ENCODE measurements at places on chromosomes 2 and 18.

DNA sequence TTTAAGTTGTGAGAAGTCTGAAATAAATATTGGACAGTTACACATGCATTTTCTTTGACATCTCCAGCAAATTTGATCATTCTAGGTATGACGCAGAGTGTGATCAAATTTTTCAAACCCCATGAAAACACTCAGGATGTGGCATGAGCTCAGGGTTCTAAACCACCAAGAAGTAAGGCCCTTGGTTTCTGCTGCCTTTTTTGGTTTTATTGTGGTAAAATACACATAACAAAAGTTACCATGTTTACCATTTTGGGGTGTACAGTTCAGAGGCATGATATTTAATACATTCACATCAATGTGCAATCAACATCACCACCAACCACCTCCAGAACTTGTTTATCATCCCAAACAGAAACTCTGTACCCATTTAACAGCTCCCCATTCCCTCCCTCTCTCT, 64.3 kb upstream of the TTN start:
- peak overlapping the region; percentile 3 for H3K27ac ChIP-seq
- no peaks in the 10 kb centered on the region for H3K36me3 ChIP-seq
- DNase-seq: peak; percentile 29
- H3K4me3 ChIP-seq: no peak overlapping the region
- no peaks in the 10 kb centered on the region for H3K27me3 ChIP-seq

- no peak overlapping the region for H3K4me3 ChIP-seq
- no peak for DNase-seq
- no peak overlapping the region for H3K27ac ChIP-seq
- H3K27me3 ChIP-seq: no peaks in the 10 kb centered on the region
Measured at GRCh38 chr2:218517434-218518206, 50.5 kb downstream of the USP37 start.

DNA sequence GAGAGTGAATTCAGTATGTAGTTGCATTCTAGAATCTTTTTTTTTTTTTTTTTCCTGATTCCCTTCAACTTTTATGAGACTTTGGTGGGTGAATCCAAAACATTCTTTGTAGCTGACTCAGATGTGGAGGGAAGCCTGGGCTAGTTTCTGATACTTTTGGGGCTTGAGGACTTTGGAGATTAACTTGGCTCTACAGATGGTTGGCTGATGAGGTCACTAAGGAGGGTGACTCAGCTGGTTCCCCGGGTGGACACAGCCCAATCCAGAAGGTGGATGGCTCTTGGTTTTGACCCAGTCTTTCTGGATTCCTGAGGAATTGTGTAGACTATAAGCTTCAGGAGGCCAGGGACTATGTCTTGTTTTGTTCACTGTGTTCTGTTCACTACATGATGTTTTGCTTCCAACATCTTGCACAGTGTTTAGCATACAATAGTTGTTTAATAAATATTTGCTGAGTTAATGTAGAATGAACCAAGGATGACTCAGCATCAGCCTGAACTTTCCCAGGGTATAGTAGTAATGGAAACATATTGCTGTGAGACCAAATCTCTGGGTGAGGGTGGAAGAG, 30.5 kb downstream of the LAMA3 start:
- H3K27me3 ChIP-seq: peaks cover 34% of the 10 kb centered on the region
- DNase-seq: no peak
- H3K4me1 ChIP-seq: no peaks in the 10 kb centered on the region
- H3K36me3 ChIP-seq: no peaks in the 10 kb centered on the region

DNA sequence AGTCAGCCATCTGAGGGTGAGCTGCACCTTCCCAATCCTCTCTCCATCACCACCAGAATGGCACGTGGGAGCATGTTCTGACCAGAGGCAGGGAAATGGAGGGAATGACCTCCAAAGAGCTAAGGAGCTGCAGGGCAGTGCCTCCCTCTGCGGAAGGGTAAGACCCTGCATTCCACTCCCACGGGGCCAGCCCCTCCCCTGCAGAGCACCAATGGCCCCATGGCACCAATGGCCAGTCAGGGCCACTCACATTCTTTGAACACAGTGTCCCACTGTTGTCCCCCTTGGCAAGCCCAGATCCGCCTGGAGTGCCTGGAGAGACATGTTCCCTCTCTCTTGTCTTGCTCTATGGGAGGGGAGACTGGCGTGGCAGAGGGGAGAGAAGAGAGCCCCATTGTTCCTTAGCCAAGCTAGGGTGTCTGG, 164.4 kb downstream of the TNS1 start:
- H3K36me3 ChIP-seq: no peaks in the 10 kb centered on the region
- H3K27me3 ChIP-seq: peaks cover 8% of the 10 kb centered on the region
- no peak overlapping the region for H3K4me3 ChIP-seq

DNA sequence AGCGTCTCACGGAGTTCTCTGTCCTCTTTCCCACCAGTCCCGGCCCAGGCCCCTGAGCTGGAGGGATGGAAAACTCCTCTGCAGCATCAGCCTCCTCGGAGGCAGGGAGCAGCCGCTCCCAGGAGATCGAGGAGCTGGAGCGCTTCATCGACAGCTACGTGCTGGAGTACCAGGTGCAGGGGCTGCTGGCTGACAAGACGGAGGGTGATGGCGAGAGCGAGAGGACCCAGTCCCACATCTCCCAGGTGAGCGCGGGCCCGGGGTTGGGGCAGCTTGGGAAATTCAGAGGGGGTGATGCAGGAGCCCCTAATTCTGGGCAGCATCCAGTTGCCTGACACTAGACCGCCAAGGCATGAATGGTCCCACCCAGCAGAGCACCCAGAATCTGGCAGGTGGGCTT, 80.7 kb downstream of the CTIF start:
- no peak overlapping the region for H3K4me3 ChIP-seq
- no peak overlapping the region for H3K27ac ChIP-seq
- no peaks in the 10 kb centered on the region for H3K36me3 ChIP-seq
- peaks cover 6% of the 10 kb centered on the region for H3K27me3 ChIP-seq
- no peaks in the 10 kb centered on the region for H3K4me1 ChIP-seq

- no peak overlapping the region for H3K27ac ChIP-seq
- DNase-seq: no peak
- H3K4me1 ChIP-seq: no peaks in the 10 kb centered on the region
Measured at GRCh38 chr2:73253400-73253799, 19.3 kb downstream of the CCT7 start.

- peaks cover 16% of the 10 kb centered on the region for H3K36me3 ChIP-seq
- H3K27me3 ChIP-seq: no peaks in the 10 kb centered on the region
- no peak for DNase-seq
- H3K4me1 ChIP-seq: no peaks in the 10 kb centered on the region
Measured at GRCh38 chr2:135600915-135601314, 69.6 kb downstream of the R3HDM1 start.

DNA sequence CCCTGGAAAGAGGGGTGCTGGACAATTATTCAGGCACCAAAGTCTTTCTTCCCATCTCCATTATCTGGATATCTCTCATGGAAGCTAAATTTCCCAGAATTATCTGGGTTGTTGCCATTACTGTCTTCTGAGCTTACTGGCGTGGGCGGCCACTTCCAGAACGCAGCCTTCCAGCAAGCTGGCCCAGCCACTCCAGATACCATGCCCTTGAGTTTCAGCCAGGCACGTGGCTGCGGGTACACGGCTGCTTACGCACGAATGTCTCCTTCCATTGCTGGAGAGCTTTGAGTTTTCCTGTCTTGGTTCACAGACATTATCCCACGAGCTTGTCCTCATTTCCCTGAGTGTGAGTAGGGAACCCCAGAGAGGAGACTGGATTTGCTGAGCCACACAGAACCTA, 32.7 kb downstream of the CELF4 start:
- no peak overlapping the region for H3K27ac ChIP-seq
- peaks cover 13% of the 10 kb centered on the region for H3K27me3 ChIP-seq
- H3K36me3 ChIP-seq: no peaks in the 10 kb centered on the region
- no peak overlapping the region for H3K4me3 ChIP-seq
- DNase-seq: no peak

DNA sequence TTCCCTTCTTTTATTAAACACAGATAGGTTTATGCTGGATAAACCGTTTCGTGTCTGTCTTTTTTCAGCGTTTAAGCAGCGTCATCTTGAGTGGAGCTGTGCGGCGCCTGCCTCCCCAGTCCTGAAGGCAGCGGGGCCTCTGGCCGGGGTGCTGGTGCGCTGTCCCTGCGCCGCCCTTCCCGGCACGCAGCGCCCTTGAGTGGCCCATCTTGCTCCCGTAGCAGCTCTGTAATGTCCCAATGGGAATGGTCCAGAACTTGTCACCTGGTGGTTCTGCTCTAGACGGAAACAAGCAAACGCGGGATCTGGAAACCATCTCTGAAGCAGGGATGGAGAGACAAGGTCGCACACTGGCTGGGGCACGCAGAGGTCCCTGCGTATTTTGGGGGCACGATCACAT, 24.5 kb downstream of the PRELID3A start:
- H3K27ac ChIP-seq: no peak overlapping the region
- no peak overlapping the region for H3K4me3 ChIP-seq

- H3K4me3 ChIP-seq: peak overlapping the region; percentile 92
- DNase-seq: peak; percentile 65
- H3K27me3 ChIP-seq: peaks cover 27% of the 10 kb centered on the region
Measured at GRCh38 chr2:23940718-23941620, 706 bp downstream of the UBXN2A start.

GRCh38 chr2:46657042-46657504, 177.7 kb downstream of the TMEM247 start:
- no peaks in the 10 kb centered on the region for H3K4me1 ChIP-seq
- no peaks in the 10 kb centered on the region for H3K36me3 ChIP-seq
- no peak overlapping the region for H3K27ac ChIP-seq
- no peak for DNase-seq
- H3K4me3 ChIP-seq: no peak overlapping the region
- peaks cover 52% of the 10 kb centered on the region for H3K27me3 ChIP-seq

GRCh38 chr18:3931013-3931315, 481.0 kb downstream of the TGIF1 start:
- no peaks in the 10 kb centered on the region for H3K27me3 ChIP-seq
- H3K36me3 ChIP-seq: no peaks in the 10 kb centered on the region
- H3K4me1 ChIP-seq: no peaks in the 10 kb centered on the region
- H3K27ac ChIP-seq: no peak overlapping the region
- DNase-seq: no peak

GRCh38 chr2:64823794-64824193, 165.4 kb upstream of the SLC1A4 start:
- H3K4me1 ChIP-seq: peaks cover 15% of the 10 kb centered on the region
- no peak overlapping the region for H3K27ac ChIP-seq
- H3K36me3 ChIP-seq: no peaks in the 10 kb centered on the region
- H3K27me3 ChIP-seq: peaks cover 4% of the 10 kb centered on the region

GRCh38 chr2:31390324-31390723, 24.2 kb downstream of the XDH start:
- no peak overlapping the region for H3K4me3 ChIP-seq
- peaks cover 9% of the 10 kb centered on the region for H3K4me1 ChIP-seq
- no peak for DNase-seq
- peaks cover 21% of the 10 kb centered on the region for H3K27me3 ChIP-seq

DNA sequence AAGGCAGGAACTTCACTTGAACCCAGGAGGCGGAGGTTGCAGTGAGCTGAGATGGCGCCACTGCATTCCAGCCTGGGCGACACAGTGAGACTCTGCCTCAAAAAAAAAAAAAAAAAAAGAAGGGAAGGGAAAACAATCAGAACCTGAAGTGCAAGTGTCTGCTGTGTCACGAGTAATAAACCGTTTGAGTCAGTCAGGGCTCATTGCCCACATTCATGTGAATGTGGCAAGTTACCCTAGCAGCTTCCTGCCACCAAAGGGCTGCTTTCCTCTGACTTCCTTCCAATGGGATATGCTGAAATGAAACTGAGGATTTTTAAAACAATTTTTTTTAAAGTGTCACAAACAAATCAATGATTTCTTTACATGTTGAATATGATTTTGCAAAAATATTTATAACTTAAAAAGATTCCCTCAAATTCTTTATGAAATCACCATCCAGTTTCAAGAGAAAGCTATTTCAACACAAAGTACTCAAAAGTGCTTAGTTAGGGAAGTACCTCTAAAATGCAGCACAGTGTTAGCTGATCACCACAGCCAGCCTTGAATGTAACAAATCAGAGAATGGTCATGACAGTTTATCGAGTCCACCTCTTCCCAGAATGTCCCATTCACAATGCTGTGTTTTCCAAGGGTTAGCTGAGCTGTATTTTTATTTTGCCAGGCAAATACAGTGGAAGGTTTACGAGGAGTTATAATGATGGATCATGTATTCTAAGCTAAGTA, 36.4 kb downstream of the WDSUB1 start:
- no peaks in the 10 kb centered on the region for H3K4me1 ChIP-seq
- no peak overlapping the region for H3K27ac ChIP-seq
- H3K36me3 ChIP-seq: peaks cover 11% of the 10 kb centered on the region
- no peaks in the 10 kb centered on the region for H3K27me3 ChIP-seq

- no peak overlapping the region for H3K4me3 ChIP-seq
- peaks cover 25% of the 10 kb centered on the region for H3K4me1 ChIP-seq
- peaks cover 42% of the 10 kb centered on the region for H3K27me3 ChIP-seq
- no peaks in the 10 kb centered on the region for H3K36me3 ChIP-seq
Measured at GRCh38 chr18:44804033-44804432, 123.3 kb downstream of the SETBP1 start.

DNA sequence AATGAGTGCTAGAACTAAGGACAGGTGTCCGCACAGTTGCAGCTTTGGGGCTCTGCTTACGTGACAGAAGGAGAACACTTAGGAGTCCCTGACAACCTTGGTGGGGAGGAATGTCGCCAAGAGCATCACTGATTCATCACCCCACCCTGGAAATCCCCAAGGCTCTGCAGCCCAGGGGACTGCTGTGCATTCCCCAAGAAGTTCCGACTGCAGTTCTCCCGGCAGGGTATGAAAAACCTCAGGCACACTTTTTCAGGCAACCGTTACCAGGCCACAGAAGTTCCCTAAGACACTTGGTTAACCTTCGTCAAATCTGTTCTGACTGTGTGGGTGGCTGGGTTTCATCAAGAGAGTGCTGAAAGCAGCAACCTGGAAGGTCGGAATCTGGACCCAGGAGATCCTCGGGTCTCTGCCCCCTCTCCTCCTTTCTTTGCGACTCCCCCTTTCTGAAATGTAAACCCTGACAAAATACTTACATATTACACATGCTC, 192.1 kb upstream of the CXCR4 start:
- H3K27ac ChIP-seq: no peak overlapping the region
- no peak overlapping the region for H3K4me3 ChIP-seq
- no peak for DNase-seq
- H3K36me3 ChIP-seq: no peaks in the 10 kb centered on the region

DNA sequence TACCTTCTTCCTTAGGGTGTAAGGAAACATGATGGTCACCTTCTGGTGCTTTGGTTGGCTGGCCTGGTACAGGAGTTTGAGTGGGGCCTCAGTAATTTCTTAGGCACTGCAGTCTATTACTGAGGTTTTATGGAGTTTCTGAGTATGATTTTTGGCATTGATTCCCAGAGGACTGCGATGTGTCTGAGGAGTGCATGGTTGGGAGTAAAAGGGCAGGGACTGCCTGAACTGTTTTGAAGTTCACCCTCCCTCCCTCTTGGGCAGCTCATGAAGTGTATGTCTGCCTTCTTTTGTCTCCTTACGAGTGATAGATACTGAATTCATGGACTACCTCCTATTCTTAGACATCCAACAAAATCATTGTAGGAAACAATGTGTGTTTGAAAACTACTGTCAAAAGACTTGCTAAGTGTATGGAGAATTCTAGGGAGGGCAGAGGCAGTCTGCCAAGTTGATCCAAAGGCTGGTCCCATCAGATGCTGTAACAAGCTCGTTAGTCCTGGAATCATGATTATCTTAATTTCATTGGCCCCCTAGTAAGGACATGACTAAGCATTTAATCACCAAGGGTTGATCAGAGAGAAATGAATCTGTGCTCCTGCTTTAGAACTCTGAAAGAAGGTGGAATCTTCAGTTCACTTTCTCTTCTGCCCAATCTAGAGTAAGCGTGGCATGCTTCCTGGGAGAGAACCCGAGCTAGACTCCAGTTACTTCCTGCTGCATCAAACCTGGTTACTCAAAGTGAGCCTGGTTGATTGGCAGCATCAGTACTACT, 26.5 kb downstream of the LYPD6B start:
- peaks cover 14% of the 10 kb centered on the region for H3K4me1 ChIP-seq
- H3K4me3 ChIP-seq: no peak overlapping the region
- peaks cover 23% of the 10 kb centered on the region for H3K27me3 ChIP-seq
- H3K36me3 ChIP-seq: no peaks in the 10 kb centered on the region

All from activated naive CD4-positive, alpha-beta T cell treated with anti-CD3 and anti-CD28 coated beads, Interleukin-2, amount 10 ng/mL, durations not matched to agents 7 days and 5 days (primary cell).